ENCODE measurements at places on chromosomes 6 and 20.

DNA sequence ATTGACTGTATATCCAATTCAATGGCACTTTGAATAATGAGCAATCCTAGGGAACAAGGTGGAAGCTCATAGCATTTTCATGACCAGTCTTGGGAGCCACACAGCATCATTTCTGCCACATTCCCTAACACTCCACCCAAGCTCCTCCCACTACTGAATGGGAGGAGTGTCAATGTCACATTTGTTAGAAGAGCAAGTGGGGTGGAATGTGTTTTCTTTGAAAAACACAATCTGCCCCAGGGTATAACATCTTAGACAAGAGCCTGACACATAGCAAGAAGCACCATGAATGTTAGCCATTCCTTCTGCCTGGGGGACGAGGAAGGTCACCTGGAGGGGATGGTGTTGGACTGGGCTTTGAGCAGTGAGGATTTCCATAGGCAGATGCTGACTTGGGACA is 258.3 kb upstream of the PMEPA1 start:
- DNase-seq: no peak

- DNase-seq: no peak
Observed at GRCh38 chr6:31752739-31753319, 9.6 kb upstream of the SAPCD1 start.

- DNase-seq: no peak
Observed at GRCh38 chr6:43226192-43226851, 3.0 kb downstream of the DNPH1 start.

DNA sequence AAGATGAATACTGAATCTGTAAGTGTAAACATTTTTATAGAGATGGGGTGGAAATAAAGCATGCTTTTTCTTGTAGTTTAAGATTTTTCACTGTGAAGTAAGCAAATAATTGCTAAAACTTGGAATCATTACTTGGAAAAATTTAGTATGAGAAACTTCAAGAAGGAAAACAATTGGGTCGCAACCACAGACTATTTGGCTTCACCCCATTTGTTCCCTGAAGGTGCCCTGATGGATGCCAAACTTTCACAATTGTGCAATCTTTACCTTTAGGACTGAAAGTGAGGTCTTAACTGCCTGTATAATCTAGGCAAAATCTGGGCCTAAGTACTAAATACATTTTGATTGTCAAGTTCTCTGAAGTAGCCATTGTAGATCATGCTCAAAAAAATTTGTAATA is 330.1 kb downstream of the HDGFL1 start:
- DNase-seq: no peak

GRCh38 chr6:40286721-40287120 is 300.4 kb downstream of the LRFN2 start:
- DNase-seq: no peak

DNA sequence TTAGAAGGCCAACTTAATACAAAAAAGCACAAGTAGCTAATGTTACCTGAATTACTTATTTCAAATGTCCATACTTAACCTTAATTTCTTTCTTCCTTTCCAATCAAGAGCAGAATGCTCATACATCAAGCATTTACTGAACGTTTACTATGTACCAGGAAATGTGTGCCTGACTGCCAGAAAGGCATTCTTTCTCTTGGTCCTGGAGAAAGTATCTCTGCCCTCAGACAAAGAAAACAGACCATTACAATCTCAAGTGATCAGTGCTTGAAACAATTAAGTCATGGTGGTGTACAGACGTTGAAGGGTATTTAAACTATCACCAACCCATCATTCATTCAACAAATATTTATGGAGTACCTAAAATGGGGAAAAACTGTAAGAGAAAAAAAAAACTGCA is 26.4 kb downstream of the CSNK2A1 start:
- no peak for DNase-seq

DNA sequence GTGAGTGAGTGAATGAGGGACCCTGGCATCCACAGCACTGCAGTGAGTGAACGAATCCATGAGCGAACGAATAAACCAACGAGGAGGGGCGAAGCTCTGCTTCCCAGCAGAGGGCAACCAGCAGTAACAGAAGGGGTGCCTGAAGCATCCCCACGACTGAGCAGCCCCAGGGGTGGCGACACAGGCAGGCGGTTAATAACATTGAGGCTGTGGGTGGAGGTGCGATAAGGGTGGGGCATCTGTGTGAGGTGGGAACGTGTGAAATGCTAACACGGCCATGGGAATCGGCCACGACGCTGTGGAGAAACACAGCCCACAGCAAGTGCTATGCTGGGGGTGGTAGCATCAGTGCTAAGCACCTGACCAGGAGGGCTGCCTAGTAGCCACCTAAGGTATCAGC is 75.9 kb downstream of the TAF4 start:
- no peak for DNase-seq
